ENCODE measurements at places on chromosomes 12 and 14. TPM values are rescaled to one million over a fixed set of nuclear protein-coding genes. Genes with fewer than 3 reads are reported as not detected.

The TMEM179 gene
- 0.96 TPM for total RNA-seq

DNA sequence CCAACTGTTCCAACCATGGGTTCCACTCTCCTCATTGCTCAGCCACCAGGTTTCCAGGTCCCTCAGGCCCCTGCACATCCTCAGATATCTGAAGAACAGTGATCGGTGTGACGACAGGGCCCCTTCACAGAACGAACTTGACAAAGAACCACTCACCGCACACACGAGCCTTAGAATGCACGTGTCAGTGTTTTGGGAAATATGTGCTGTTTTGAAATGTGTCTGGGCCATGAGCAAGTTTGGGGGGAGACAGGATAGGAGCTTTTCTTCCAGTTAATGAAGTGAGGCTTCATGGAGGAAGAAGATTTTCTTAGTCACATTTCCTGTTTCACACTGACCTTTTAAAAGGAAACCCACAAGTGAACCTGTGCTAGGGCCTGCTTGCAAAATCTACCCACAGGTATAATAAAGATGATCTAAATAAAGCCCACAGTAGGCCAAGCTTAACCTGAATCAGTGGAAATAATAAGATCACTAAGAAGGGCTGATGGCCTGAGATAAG, 58.6 kb downstream of the ZFP36L1 start:
- no peak for ATAC-seq

DNA sequence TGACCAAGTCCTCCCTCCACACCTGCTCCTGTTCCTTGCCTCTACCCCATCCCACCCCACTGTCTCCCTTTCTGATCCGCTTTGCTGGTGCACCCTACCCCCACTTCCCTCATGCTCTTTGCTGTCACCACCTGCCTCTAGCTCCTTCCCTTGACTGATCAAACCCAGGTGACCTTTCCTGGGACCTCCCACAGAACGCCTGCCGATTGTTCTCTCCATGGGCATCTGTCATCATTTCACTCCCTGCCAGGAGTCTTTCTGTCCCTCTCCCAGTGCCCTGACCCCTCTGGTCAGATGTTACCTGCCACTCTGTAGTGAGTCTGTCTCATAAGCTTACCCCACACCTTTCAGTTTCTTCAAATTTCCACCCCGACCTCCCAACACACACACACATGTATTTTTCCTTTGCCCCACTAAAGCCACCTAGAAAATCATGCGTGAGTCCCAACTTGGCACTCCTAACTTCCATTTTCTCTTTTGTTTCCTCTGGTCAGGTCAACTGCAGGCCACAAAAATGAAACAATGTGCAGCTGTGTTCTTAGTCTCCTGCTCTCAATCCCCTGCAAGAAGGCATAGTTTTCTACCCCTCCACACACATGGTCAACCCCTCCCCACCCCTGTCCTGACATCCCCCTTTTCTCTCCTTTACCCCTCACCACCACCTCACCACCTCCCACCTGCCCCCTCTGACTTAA, 229.8 kb downstream of the DPF3 start:
- no peak for ATAC-seq

The ABCC9 gene
- total RNA-seq: 105 TPM

DNA sequence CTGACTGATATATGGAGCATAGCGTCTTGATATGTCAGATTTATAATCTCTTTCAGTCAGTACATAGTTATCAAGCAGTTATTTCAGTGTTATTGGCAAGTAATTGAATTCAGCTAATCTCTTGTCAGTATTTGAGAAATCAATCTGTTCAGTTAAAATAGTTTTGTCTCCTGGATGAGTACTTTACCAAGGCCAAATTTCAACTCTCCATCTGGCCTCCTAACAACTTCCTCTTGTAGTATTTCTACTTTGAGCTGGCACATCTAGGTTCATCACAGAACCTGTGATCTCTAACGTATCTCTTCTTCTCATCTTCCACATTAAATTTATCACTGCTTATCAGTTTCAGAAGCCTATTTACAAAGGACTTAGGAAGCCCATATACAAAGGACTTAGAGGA, 690.5 kb downstream of the C12orf50 start:
- ATAC-seq: no peak

DNA sequence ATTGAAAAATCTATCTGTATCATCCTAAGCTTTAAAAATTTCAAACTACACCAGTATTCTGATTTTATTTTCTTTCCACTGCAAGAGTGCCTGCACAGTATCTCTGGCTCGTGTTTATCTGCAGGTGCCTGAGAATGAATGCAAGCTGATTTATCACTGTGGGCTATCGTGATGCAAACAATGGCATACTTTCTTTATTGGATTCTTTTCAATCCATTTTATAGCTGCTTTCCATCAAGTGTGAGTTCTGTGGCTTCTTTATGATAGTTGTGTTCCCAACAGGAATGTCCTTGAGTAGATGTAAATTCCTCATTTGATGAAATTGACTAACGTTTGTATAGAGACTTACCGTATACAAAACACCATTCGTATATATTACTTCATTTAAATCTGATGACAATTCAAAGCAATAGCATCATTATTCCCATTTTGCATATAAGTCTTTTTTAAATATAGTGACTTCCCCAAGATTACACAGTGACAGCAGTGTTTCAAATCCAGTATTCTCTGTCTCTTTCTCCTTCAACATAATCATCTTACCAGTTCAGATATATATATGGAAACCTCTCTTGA, 160.3 kb upstream of the ABCD2 start:
- ATAC-seq: no peak

- ATAC-seq: no peak
These were observed 34.1 kb downstream of the NDUFA12 start for GRCh38 chr12:94969424-94969823.

- no peak for ATAC-seq
These were observed 4.7 kb upstream of the GOLGA3 start for GRCh38 chr12:132833341-132833740.

Data from gastroesophageal sphincter (tissue), 4 donors.